ENCODE measurements at places on chromosomes 7 and 10.

- DNase-seq: peak; percentile 72
These were observed 18.7 kb upstream of the ZNF488 start for GRCh38 chr10:47402641-47403301.

DNA sequence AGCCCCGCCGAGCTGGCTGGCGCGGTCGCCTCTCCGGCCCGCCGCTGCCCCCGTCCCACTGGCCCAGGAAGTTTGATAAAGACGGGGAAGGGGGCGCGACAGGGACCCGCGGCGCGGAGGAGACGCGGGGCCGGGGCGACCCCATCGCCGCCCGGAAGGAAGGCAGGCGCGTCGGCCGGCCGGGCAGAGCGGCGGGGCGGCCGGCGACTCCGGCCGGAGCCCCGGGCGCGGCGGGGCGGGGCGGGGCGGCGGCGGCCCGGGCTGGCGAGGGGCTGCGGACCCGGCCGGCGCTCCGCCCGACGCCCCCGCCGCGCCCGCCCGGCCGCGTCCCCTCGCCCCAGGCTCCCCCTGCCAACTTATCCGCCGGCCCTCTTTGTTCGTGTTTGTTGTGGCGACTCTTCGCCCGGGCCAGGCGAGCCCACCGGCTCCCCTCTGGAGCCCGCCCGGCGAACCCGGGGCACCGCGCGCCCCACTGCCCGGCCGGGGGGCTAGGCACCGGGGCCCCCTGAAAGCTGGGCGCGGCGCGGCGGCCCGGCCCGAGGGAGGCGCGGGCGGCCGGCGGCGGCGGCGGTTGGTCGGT is 571 bp downstream of the KDM7A start:
- no peak for DNase-seq

GRCh38 chr7:75928568-75928914 is 13.6 kb downstream of the POR start:
- DNase-seq: no peak

GRCh38 chr7:84195295-84196060 is 889 bp upstream of the SEMA3A start:
- no peak for DNase-seq

GRCh38 chr7:157669768-157670351 is 333.1 kb downstream of the DNAJB6 start:
- no peak for DNase-seq

DNA sequence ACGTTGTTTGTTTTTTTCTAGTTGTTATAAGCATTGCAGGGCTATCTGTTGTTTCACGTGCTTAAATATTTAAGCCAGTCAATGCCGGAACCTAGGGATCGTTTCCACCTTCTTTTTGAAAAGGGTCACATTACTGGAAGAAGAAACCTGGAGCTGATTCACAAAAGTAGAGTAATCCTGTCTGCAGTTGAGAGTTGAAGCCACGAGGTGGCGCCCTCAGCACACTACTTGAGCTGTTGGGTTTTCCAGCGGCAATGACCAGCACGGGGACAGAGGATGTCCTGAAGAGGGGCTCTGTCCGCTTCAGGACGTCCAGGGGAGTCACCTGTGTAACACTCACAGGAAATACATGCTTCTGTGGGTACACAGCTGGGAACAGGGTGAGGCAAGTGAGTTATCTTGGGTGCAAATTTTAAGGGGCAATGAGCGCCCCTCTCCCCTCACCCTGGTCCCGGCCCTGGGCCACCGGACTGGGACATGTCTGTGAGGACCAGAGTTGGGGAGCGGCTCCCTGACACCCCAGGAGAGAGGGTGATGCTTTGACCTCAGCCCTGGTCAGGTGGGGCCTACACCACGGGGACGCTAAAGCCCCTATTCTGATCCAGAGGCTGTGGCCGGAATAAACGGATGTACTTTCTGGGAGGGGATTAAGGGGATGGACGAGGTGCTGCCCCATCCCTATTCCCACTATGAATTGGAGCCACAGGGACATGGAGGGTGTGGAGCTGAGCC is 26.3 kb upstream of the WDFY4 start:
- DNase-seq: peak; percentile 32

DNA sequence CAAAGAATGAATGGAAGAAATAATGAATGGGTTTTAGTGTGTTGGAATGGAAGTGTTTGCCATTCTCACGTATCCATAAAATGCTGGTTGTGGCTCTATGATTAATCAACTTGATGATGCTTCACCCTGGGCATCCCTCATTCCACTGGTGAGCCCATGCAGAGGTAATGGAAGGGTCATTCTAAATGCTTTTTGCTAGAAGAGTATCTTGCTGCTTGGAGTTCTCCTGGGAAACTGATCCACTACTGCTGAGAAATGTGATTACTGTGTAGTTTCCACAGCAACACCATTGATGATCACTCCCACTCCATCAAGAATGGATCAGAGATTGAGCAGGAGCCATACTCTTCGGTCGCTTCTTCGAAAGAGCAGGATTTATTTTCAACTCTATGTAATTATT is 101.6 kb downstream of the ARL5B start:
- no peak for DNase-seq

DNA sequence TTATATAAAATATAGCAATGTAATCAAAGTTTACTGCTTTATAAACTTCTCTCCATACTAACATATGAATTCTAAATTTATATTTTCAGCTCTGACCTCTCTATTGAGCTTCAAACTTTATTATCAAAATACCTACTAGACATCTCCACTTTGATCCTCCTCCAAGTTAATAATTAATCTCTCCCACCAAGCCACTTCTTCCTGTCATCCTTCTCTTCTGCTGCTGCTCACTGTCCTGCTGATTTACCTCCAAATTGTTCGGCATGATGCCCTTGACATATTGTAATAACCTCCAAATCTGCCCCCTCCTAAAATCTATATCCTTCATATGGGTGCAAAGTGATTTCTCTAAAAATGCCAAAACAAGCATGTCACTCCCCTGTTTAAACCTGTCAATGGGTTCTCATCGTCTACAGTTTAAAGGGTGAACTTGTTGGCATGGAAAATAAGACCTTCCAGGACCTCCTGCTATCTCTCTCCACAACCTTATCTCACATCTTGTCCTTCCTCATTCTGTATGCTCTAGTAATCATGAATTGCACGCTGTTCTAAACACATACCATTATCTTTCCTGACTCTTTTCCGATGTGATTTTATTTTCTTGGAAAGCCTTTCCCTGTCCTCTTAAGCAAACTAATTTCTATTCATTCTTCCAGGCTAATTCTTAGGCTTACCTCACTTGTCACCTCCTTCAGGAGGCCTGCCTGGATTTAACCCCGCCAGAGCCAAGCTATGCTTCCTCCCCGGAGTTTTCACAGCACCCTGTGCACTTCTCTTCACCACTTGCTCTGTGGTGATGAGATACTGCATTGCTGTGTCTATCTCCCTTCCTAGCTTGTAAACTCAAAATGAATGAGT is 52.1 kb upstream of the STK17A start:
- no peak for DNase-seq

GRCh38 chr10:13633689-13634088 is 46.9 kb downstream of the PRPF18 start:
- no peak for DNase-seq

GRCh38 chr7:1675673-1676549 is 5.8 kb downstream of the ELFN1 start:
- DNase-seq: no peak

DNA sequence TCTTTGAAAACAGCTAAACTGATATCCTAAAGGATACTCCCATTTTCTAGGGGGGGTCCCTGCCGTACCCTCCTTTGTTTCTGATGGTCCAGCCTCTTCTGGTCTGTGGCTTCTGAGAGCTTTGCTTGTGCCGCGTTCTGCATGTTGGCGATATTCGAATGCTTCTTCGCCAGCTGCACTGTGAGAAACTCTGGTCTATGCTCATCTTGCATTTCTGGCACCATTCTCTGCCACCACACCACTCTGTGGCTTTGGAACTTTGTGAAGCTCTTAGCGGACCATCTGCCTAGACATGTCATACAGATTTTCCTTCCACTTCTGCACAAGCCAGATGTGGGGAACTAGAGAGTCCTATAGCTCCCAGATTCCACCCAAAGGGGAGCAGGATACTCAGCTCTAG is 197.2 kb downstream of the REEP3 start:
- DNase-seq: no peak

GRCh38 chr7:4754433-4755010 is 20.9 kb upstream of the AP5Z1 start:
- no peak for DNase-seq

GRCh38 chr10:19532411-19532810 is 283.8 kb upstream of the PLXDC2 start:
- no peak for DNase-seq

DNA sequence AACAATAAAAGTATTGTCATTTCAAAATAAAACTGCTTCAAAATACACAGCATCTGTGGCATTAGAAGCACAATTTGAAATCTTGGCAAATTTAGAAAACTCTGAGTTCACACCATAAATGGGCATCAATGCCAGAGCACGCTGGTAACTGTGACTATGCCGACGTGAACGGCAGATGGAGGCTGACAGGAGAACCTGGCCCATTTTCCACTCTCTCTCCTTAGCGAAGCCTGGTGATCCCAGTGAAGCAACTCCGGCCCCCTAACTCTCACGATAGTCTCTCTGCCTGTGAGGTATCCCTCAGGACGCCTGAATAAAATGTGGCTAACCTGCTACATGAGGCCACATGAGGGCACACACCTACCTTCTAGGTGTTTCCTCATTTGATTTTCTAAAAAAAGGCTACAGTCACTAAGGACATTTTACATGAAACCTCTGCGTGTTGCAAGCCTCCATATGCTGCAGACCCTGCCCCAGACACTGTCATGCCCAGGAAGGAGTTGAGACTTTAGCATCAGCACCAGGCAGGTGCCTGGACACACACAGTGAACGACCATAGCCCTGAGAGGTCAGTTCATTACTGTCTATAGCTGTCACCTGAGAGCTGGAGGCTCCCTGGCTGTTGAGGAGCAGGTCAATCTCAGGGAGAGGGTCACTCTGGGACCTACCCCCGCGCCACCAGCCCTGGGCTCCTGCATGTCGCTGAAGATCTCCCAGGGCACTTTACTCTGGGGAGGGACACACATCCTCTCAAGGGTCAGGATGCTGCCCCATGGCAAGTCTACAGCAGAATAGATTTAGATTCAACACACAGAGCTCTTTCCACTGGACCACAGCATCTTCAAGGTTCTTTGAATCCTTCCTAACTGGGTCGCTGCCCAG is 62.9 kb upstream of the CAMK2B start:
- no peak for DNase-seq

DNA sequence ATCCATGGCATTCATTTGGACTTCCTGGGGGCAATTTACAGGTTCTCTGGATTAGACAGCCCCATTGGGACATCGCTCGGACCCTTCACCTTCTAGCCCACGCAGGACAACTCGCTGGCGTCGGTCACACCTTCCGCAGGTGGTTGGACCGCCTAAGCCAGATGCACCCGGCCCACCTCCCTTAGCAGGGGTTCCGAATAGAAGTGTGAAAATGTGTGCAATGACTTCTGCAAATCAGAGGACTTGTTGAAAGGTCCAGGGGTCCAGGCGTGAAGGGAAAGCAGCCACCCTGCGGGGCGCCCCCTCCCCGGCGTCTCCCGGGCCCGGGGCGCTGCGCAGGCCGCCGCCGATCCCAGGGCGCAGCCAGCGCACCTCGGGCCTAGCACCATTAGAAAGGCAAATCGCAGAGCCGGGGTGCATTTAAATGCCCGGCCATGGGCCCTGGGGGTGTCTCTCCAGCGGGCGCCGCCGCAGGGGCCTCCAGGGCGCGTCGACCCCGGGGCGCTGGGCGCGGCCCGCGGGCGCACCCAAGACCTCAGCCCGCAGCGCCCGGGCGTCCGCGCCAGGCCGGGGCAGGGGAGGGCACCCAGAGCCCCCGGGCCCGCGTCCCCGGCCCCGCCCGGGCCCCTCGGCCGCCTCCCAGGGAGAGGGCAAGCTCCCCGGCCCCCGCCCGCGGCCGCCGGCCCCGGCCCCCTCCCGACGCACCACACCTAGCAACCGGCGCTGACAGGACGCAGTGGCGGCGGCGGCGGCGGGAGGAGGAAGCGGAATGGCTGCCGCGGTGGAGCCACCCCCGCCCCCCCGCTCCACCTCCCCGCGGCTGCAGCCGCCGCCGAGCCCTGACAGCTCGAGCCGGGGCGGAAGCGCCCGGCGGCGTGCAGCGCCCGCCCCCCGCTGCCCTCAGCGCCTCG is 1.2 kb downstream of the JAZF1 start:
- no peak for DNase-seq

GRCh38 chr7:36312915-36313334 is 76.7 kb upstream of the ANLN start:
- no peak for DNase-seq

- no peak for DNase-seq
These were observed 45.4 kb downstream of the VIM start for GRCh38 chr10:17273403-17273802.

- DNase-seq: no peak
These were observed 32.8 kb downstream of the TMEM130 start for GRCh38 chr7:98836811-98837629.

DNA sequence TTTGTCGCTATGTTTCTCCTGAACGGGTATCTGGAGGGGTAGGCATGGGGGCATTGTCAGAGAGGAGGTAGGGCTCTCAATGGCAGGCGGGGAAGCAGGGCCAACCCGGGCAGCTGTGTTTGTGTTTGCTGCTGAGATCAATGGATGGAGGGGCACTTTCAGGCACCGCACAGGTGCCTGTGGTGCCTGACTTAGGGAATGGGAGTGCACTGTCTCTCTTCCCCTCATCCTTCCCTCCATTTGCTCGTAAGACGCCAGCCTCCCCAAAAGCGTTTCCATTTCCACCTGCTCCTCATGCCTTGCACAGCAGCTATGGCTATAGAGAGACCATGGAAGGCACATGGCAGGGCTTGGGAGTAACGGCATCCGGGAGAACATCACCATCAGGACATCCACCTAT is 615.9 kb upstream of the FOXK1 start:
- no peak for DNase-seq

DNA sequence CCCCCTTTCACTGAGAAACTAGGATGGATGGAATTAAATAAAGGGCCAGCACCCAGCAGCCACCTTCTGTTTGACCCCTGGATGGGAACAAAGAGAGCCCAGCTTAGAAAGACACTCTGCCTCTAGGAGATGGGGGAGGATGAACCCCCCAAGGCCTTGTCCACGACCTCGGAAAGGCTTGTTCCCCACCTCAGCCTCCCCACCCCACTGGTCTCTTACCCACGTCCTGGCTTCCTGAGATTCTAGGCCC is 9.7 kb downstream of the ITPRIP start:
- DNase-seq: no peak

GRCh38 chr10:17841050-17841449 is 31.9 kb downstream of the MRC1 start:
- DNase-seq: peak; percentile 3

DNA sequence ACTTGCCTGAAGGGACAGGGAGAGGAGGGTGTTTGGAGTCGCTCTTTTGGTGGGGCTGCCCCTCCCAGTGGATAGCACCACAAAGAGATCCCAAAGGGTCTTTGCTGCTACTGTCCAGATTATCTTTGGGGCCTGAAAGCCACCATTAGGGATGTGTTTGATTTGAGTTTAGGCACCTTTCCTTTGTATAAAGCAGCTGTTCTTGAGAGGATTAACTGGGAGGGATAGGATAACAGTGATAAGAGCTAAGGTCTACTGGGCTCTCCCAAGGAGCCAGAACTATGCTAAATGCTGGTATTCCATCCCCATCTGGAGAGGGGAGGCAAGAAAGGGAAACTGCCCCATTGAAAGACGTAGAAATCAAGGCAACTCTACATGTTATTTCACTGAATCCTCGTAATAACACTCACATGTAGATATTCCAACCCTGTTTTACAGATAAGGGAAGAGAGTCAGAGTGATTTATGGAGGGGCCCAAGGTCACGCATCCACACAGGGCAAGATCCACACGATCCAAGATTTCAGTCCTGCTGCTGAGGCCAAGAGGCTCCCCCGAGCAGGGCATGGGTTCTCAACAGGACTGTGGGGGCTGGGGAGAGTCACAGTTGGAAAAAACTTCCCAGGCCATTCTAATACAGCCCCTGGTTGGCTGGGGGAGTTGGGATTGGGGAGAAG is 11.1 kb upstream of the TCF7L2 start:
- DNase-seq: no peak

GRCh38 chr7:150784120-150784736 is 15.9 kb downstream of the TMEM176B start:
- DNase-seq: no peak
